Ureter (tissue), 1 donor: ENCODE measurements at places on chromosomes 3 and 15. TPM values are rescaled to one million over a fixed set of nuclear protein-coding genes. Genes with fewer than 3 reads are reported as not detected.

DNA sequence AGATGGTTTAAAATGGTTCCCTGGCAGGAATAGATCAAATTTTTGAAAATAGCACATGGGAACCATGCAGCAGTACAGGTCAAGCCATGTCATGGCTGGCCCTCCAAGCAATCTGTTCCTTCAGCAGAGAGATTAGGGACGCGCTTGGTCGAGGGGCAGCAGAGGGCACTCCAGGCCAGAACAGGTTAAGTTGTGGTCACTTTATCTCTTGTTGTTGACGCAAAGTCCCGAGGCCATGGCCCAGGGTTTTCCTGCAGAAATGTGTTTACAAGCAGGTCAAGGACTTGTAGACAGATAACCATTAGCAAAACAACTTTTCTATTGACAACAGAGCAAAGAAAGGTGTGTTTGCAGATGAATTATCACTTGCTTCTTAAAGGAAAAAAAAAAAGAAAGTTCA is 570.0 kb upstream of the NR2F2 start:
- no peak for DNase-seq

- DNase-seq, result no peak
Observed at GRCh38 chr3:47485812-47486211, 10.1 kb upstream of the SCAP start.

The NMB gene
- total RNA-seq, result 9.1 TPM

GRCh38 chr3:61924090-61924735 is 362.8 kb downstream of the PTPRG start:
- no peak for DNase-seq

The PDCD10 gene
- 55.4 TPM for total RNA-seq
